HuH-7.5 (cell line): ENCODE measurements at places on chromosomes 7 and 10.

GRCh38 chr7:48261696-48262095, 90.4 kb downstream of the ABCA13 start:
- DNase-seq, result no peak

- DNase-seq, result no peak
These were observed 14.1 kb upstream of the NRBF2 start for GRCh38 chr10:63119041-63119440.

- DNase-seq, result no peak
These were observed 326.0 kb downstream of the BICC1 start for GRCh38 chr10:58838561-58839208.

GRCh38 chr10:31603235-31604087, 284.4 kb downstream of the ZEB1 start:
- DNase-seq, result peak; percentile 90

DNA sequence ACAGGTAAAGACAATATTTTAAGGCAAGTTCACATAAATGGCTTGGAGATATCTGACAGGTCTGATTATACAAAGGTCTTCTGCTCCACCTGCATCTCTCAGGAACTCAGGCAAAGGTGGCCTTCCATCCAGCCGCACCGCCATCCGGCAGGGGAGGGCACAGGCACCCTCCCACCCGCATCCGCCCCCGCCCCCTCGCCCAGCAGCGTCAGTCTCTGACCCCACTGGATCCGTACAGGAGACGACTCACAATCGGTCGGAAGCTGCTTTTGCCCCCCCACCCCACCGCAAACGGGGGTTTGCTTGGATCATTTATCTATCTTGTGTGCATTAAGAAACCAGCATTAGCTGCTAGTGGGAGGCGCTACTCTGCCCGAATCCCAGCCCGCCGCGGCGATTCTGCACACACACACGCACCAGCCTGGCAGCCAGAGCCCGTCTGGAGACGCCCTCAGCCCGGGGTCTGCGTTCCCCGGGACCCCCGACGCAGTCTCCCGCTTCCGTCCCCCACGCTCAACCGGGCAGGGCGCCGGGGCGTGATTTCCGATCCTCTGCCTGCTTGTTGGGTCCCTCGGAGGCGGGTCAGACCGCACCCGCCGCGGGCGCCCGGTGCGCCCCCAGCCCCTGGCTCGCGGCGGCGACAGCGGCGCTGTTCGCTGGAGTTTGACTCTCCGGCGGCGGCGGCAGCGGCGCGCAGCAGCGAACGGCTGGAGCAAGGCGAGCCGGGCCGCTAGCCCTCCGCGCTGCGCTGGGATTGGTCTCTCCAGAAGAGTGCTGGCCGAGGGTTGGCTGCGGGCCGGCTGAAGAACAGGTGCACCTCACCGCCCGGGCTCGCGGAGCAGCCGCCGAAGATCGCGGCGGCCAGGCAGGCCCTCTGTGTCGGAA, 820 bp upstream of the NRG3 start:
- DNase-seq, result peak; percentile 74

DNA sequence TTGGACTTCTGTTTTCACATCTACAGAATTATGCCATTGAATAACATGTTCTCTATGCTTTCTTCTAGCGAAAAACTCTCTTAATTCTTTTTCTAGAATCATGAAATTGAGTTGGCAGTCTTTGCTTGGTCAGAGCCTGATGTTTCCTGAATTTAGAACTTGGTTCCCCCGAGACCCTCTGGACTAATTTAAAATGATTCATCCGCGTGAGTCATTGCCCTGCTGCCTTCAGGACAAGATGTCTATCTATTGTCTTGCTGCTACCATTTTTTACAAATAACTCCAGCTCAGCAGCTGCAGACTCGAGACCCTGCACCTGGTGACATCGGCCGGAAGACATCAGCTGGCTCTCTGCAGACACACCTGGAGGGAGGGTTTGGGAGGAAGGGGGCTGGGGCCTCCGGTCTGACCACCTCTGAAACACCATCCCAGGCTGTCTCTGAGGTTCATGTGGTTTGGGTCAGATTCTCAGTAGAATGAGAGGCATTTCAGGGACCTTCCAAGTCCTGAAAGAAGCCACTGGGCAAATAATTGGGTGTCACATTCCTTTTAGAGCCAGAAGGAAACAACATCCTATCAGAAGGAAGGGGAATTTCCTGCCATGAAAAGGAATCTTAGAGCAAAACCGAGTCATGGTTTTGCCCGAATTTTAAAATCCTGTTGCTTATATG, 20.9 kb upstream of the KLF6 start:
- DNase-seq, result no peak

GRCh38 chr7:127290801-127291361, 38.1 kb upstream of the GRM8 start:
- no peak for DNase-seq

- no peak for DNase-seq
These were observed 370.2 kb downstream of the PHF14 start for GRCh38 chr7:11343818-11344413.

GRCh38 chr10:43039624-43040481, 37.0 kb upstream of the RET start:
- DNase-seq, result no peak

GRCh38 chr10:70435241-70436085, 6.0 kb downstream of the NODAL start:
- DNase-seq, result no peak

- no peak for DNase-seq
These were observed 105.1 kb downstream of the AASS start for GRCh38 chr7:122038904-122039303.

DNA sequence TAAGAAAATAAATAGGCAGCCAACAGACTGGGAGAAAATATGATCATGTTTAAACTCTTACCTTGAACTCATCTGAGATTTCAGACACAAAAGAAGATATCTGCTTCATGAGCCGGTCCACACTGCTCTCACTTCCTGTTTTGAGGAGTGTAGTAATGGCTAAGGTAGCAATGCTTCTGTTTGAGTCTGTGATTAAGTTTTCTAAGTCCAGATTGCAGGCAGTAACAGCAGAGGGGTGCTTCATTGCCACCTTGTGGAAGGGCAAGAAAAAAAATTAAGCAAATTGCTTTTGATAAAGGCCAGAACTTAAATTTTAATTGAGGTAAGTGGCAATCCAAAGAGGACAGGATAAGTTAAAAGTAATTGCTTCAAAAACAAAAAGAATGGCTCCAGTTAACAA, 69.1 kb downstream of the MEST start:
- DNase-seq, result no peak

DNA sequence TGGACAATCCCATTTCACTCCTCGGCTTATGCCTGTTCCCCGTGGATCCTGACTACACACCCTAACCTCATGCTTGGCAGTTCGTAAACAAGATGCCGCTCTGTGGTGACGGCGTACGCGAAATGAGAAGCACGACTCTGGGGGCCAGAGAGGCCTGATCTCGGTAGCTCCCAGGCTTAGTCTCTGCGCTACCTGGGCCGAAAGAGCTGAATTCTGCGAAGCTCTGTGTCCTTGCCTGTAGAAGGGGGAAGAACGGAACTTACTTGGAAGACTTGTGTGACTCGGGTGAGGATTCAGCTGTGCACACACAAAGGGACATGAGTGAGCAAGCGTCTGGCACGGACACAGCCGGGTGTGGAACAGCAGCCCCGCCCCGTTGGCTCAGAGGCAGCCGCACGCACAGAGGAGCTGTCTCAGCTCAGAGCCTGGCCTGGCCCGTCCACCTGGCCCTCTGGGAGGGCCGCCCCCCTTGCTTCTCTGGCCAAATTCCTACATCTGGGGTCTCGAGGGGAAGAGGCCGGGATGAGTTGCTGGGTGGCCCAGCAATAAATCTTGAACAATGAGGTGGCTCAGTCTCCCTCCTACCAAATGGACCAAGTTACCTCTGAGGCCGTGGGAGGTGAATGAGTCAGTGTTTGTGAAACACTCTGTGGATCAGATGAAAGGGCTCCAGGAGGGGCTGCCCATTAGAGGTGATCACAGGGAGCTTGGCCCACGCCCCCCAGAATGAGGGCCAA, 83.8 kb downstream of the PDGFA start:
- no peak for DNase-seq

DNA sequence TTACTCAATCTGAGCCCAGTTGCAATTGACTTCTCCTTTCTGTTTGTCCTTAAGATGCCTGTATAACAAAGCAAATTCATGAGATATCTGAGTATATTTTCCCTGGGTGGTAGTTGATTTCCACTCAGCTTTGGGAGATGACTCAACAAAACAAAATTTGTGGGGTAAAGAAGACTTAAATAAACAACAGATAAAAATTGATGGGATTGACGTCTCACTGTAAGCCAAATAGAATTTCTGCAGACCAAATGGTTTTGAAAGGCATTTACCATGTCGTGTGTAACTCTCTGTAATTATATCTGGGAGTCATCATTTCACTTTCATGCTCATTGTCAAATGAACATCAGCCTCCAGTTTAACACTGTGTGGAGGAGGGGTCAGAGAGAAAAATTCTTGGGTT, 255.4 kb upstream of the MYO3A start:
- no peak for DNase-seq

DNA sequence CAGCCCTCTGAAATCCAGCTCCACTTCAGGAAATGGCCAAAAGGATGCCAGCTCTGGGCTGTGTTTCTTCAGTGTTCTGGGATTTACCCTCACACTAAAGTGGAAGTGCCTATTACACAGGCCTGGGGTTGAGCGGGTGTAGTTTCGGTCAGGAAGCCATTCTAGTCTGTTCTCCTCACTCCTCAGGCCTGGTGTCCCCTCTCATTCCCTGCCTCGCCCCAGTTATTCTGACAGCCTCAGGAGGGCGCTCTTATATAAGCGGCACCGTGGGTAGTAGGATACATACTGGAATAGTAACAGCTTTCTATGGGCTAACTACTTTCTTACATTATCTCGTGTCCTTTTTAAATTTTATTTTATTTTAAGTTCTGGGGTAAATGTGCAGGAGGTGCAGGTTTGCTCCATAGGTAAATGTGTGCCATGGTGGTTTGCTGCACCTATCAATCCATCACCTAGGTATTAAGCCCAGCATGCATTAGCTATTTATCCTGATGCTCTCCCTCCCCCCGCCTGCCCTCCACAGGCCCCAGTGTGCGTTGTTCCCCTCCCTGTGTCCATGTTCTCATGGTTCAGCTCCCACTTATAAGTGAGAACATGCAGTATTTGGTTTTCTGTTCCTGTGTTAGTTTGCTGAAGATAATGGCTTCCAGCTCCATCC, 12.2 kb upstream of the LGI1 start:
- DNase-seq, result no peak

- DNase-seq, result no peak
These were observed 103.1 kb downstream of the SLC16A9 start for GRCh38 chr10:59606551-59606961.

- DNase-seq, result no peak
These were observed 133.6 kb downstream of the CALN1 start for GRCh38 chr7:72278550-72278949.

DNA sequence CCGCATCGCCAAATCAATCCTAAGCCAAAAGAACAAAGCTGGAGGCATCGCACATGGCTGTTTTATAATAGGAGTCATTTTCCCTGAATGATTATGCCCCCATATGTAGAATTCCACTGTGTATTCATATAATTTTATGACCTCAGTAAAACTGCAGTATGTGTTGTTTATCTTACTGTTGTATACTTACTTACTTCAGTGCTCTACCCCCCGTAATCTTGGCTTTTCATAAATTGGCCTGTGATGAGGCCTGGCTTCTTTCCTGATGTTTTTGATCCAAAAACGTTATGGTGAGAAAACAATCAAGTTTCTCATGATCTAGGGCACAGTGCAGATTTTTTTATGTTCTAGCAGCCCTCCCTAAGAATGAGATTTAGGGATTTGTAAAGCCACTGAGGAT, 306.4 kb upstream of the FZD1 start:
- DNase-seq, result no peak

DNA sequence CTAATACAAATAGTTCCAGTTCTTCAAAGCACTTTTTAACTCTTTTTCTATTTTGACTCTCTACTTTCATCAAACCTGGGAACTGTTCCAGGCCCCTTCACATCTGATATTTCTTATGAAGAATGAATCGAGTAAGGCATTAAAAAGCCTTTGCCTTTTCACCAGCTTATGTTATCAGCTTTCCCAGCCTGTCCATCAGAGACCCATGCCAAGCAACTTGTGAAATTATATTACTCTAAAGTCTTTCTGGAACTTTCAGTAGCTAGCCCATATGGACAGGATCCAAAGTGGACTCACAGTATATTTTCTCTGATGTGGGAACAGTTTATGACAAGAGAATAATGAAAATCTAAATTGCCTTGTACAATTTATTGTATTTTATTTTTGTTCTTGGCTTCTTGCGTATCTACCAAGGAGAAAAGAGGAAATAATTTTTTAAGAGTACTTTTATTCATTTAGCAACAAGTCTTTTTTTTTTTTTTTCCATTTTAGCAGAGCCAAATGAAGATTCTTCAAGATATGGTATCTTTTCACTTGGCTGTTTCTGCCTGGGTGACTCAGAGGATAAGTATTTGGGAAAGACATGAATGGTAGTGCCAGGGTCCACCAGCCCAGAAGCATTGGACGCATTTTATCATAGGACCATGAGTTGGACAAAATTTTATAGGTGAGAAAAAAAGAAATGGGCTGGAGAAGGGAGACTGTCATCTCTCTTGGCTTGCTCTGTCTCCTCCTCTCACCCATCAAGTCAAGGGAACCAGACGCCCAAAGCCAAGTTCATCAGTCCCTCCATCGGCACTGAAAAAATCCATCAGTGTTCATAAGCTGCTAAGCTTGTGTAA, 195.8 kb upstream of the NEBL start:
- no peak for DNase-seq

DNA sequence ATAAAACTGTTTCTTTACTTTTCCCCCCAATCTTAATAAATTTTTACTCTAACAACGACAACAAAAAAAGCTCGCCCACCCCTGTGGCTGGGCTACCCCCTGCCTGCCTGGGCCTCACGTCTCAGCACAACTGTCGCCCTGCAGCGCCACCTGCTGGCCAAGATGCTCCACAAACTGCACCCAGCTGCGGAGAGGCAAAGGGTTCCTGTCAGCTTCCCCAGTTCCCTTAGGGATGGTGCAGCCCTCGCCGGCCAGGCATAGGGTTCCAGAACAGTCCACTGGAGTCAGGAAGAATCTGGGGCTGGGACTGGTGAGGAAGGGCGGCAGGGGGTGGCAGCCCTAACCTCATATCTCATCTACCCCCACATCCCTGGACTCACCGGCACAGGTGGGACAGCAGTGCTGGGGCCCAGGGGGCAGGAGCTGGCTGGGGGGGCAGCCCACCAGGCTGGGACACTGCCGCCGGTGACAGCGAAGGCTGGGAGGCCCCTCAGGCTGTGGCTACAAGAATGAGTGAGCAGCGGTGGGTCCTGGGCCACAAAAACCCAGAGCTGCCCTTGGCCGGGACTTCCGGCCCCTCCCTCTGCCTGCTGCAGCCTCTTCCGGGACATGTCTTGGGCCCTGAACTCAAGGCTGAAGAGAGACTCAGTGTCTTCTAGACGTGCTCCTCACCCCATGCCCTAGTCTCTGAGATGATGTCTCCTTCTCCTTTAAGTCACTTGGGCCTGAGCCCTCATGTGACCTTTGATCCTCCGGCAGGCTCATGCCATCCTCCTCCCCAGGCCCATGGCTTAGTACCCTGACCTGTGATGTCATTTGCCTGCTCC, 21.2 kb downstream of the ATP6V1F start:
- DNase-seq, result peak; percentile 97

GRCh38 chr7:35286422-35286821, 32.5 kb upstream of the TBX20 start:
- DNase-seq, result no peak
